Chondrocyte (in vitro differentiated cells): ENCODE measurements at places on chromosomes 2 and 18. TPM values are rescaled to one million over a fixed set of nuclear protein-coding genes. Genes with fewer than 3 reads are reported as not detected.

GRCh38 chr18:26327062-26327461, 100.8 kb downstream of the TAF4B start:
- DNase-seq: no peak
- H3K4me3 ChIP-seq: no peak overlapping the region
- H3K27ac ChIP-seq: no peak overlapping the region

DNA sequence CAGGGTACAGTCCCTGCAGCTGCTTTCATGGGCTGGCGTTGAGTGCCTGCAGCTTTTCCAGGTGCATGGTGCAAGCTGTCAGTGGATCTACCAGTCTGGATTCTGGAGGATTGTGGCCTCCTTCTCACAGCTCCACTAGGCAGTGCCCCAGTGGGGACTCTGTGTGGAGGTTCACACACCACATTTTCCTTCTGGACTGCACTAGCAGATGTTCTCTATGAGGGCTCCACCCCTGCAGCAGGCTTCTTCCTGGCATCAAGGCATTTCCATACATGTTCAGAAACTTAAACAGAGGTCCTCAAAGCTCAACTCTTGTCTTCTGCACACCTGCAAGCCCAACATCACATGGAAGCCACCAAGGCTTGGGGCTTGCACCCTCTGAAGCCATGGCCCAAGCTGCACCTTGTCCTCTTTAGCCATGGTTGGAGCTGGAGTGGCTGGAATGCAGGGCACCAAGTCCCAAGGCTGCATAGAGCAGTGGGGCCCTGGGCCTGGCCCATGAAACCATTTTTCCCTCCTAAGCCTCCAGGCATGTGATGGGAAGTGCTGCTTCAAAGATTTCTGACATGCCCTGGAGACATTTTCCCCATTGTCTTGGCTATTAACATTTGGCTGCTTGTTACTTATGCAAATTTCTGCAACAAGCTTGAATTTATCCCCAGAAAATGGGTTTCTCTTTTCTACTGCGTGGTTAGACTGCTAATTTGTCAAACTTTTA, 250.2 kb upstream of the COPS8 start:
- H3K4me3 ChIP-seq: no peak overlapping the region
- no peaks in the 10 kb centered on the region for H3K36me3 ChIP-seq
- no peaks in the 10 kb centered on the region for H3K27me3 ChIP-seq
- DNase-seq: no peak

- no peak overlapping the region for H3K4me3 ChIP-seq
- H3K4me1 ChIP-seq: peaks cover 5% of the 10 kb centered on the region
- H3K27ac ChIP-seq: no peak overlapping the region
Measured at GRCh38 chr2:128469203-128469602, 150.5 kb upstream of the HS6ST1 start.

DNA sequence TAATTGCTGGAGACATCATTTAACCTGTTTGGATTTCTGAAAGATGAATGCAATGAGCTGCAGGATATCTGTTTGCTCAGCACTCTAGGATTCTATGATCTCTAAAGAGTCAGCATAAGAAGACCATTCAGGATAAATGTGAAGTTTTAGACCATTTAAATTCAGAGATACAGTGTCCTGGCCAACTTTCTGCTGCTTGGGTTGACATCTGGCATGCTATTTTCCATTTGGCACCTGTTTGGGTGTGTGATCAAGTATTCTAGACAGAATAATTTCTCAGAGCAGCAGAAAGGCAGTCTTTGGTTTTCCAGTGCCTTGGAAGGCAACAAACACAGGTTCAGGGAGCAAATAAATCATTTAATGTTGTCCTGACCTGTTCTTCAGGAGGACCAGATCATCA, 144.8 kb upstream of the NDUFV2 start:
- no peak for DNase-seq
- H3K36me3 ChIP-seq: no peaks in the 10 kb centered on the region
- H3K27ac ChIP-seq: no peak overlapping the region

GRCh38 chr2:181900007-181900651, 8.6 kb downstream of the ITPRID2 start:
- H3K27me3 ChIP-seq: no peaks in the 10 kb centered on the region
- no peak for DNase-seq
- H3K36me3 ChIP-seq: peaks cover 26% of the 10 kb centered on the region
- H3K4me1 ChIP-seq: peaks cover 30% of the 10 kb centered on the region
- no peak overlapping the region for H3K27ac ChIP-seq
- H3K4me3 ChIP-seq: no peak overlapping the region

- DNase-seq: no peak
- H3K27me3 ChIP-seq: no peaks in the 10 kb centered on the region
- H3K27ac ChIP-seq: peak overlapping the region; percentile 38
- H3K36me3 ChIP-seq: no peaks in the 10 kb centered on the region
- H3K4me1 ChIP-seq: peaks cover 16% of the 10 kb centered on the region
Measured at GRCh38 chr18:70181015-70181414, 24.5 kb downstream of the RTTN start.

- no peaks in the 10 kb centered on the region for H3K36me3 ChIP-seq
- H3K4me1 ChIP-seq: peaks cover 14% of the 10 kb centered on the region
- no peaks in the 10 kb centered on the region for H3K27me3 ChIP-seq
- no peak for DNase-seq
- no peak overlapping the region for H3K27ac ChIP-seq
Measured at GRCh38 chr2:20551945-20552328, 99.0 kb downstream of the HS1BP3 start.

GRCh38 chr2:131493199-131493968, 1.2 kb upstream of the MZT2A start:
- peaks cover 25% of the 10 kb centered on the region for H3K4me1 ChIP-seq
- no peaks in the 10 kb centered on the region for H3K27me3 ChIP-seq
- no peaks in the 10 kb centered on the region for H3K36me3 ChIP-seq
- peak overlapping the region; percentile 95 for H3K4me3 ChIP-seq

DNA sequence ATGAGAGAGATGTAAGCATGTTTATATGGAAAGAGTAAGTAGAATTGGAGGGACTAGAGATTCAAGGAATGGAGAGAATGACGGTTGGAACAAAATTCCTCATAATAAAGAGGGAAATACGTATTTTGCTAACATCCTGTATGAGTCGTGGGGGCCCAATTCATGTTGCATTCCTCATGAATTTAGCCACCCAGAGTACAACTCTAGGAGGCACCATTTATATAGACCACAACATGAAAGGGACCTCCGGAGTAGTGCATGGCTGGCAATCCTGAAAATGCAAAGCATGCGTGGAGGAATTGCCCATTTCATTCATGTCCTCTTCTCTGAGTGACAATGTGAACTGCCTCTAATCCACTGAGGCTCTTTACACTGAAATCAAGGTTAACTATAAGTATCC, 168.2 kb downstream of the ZEB2 start:
- peaks cover 40% of the 10 kb centered on the region for H3K4me1 ChIP-seq
- H3K36me3 ChIP-seq: no peaks in the 10 kb centered on the region
- H3K4me3 ChIP-seq: no peak overlapping the region
- H3K27me3 ChIP-seq: no peaks in the 10 kb centered on the region

GRCh38 chr2:239533569-239534316, 132.9 kb upstream of the HDAC4 start:
- no peak overlapping the region for H3K27ac ChIP-seq
- peaks cover 1% of the 10 kb centered on the region for H3K36me3 ChIP-seq
- peak; percentile 64 for DNase-seq
- no peak overlapping the region for H3K4me3 ChIP-seq

- H3K27ac ChIP-seq: no peak overlapping the region
- DNase-seq: no peak
- no peaks in the 10 kb centered on the region for H3K36me3 ChIP-seq
- H3K27me3 ChIP-seq: no peaks in the 10 kb centered on the region
- H3K4me1 ChIP-seq: peaks cover 13% of the 10 kb centered on the region
Measured at GRCh38 chr2:207239754-207240494, 74.2 kb upstream of the KLF7 start.

DNA sequence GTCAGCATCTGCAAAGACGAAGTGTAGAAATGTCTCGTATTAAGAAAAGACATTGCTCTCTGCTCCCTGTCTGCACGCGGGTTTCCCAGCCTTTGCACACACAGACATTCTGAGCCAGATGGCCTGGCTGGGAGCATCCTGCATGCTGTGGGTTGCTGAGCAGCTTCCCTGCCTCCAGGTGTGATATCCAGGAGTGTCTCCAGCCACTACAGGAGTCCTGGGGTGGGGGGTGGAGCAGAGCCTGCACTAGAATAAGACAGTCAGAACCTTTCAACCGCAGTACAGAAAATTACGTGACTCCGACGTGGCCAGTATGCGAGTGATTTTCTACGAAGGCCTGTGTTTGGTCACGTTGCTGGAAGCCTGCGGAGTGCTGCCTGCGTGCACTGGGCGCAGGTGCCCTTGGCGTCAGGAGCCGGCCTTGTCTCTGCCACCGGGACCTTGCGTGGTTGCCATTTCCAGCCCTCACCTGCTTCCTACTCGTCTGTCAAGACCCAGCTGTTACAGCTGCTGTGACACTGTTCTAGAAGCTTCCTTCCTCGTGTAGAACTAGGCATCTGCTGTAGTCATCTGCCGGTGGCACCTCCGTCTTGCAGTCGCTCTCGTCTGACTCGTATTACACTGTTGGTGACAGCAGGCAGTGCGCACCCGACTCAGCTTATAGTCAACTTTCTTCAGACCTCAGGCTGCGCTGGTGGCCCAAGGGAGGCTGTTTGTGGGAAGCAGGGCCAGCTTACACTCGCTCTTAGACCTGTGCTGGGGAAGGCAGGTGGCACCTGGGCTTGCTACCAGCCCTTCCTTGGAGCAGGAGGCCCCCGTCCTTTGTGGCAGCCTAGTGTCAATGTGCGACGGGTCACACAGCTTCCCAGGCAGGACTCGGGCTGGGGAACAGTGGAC, 11.2 kb downstream of the CTDP1 start:
- no peak for DNase-seq
- H3K4me1 ChIP-seq: peaks cover 44% of the 10 kb centered on the region
- no peaks in the 10 kb centered on the region for H3K27me3 ChIP-seq
- H3K4me3 ChIP-seq: no peak overlapping the region
- H3K36me3 ChIP-seq: no peaks in the 10 kb centered on the region
- H3K27ac ChIP-seq: no peak overlapping the region

GRCh38 chr2:189391201-189391600, 50.1 kb upstream of the WDR75 start:
- no peak overlapping the region for H3K4me3 ChIP-seq
- no peak for DNase-seq
- no peaks in the 10 kb centered on the region for H3K27me3 ChIP-seq
- H3K27ac ChIP-seq: no peak overlapping the region
- H3K36me3 ChIP-seq: no peaks in the 10 kb centered on the region
- peaks cover 23% of the 10 kb centered on the region for H3K4me1 ChIP-seq

DNA sequence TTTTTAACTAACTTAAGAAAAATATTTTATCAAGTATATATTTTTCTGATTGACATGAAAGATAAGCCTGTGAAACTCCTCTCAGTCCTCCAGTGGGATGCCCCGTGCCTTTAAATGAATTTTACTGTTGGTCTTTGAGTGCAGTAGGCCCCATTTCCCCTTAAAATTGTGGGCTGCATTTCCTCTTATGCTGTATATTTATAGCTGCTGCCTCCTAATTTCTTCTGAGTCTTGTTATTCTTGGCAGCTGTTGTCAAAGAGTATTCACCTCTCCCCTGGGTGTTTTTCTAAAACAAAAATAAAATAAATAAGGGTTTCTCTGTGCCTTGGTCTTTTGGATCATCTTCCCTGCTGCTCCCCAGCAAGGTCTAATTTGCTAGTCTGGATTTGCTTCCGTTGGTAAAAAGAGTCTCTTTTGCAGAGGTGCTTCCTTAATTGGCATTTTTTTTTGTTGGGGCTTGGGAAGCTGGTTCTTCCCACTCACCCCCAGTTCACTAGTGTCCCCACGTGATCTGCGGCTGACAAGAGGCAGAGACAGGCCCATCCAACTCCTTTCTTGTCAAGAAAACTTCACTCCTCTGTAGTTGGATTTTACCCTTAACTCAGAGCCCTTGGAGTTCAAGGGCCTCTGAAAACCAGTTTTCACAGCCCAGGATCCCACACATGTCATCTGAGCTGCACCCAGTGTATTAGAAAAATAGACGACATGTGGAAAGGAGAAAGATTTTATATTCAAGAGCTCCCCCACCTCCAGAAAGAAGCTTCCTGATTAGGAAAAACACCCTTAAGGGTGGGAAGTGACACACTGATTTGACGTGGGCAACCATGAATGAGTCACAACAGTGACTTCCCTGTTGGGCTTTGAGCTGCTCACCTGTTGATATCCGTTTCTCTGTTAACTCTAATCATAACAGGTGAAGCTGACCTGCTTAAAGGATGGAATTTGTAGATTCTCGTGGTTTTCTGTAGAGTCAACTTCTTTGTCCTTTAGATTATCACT, 431.5 kb downstream of the DCDC2C start:
- no peaks in the 10 kb centered on the region for H3K27me3 ChIP-seq
- H3K4me3 ChIP-seq: no peak overlapping the region
- peak overlapping the region; percentile 87 for H3K27ac ChIP-seq
- no peak for DNase-seq
- peaks cover 29% of the 10 kb centered on the region for H3K4me1 ChIP-seq

DNA sequence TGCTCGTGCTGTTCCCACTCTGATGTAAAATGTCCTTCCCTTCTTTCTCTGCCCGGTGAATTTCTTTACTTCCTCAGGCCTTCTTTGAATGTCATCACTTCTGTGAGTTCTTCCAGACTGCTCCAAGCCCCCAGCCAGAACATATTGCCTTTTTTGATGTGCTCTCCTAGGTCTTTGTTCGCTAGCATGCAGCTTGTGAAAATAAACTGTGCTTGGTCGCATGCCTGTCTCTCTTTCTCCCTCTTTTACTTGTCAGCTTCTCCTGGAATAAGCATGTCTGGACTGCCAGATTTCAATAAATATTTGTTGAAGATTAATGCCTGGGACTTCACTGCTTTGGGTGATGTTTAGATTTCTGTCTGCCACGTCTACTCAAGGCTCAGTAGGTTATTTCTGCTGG, 82.7 kb upstream of the ARHGAP28 start:
- DNase-seq: no peak
- H3K27ac ChIP-seq: peak overlapping the region; percentile 67
- peaks cover 9% of the 10 kb centered on the region for H3K4me1 ChIP-seq

- peaks cover 14% of the 10 kb centered on the region for H3K4me1 ChIP-seq
- peaks cover 3% of the 10 kb centered on the region for H3K27me3 ChIP-seq
- H3K36me3 ChIP-seq: no peaks in the 10 kb centered on the region
- no peak overlapping the region for H3K4me3 ChIP-seq
Measured at GRCh38 chr18:35862119-35862640, 110.3 kb upstream of the RMP24 start.

- no peaks in the 10 kb centered on the region for H3K27me3 ChIP-seq
- H3K27ac ChIP-seq: no peak overlapping the region
- H3K4me1 ChIP-seq: no peaks in the 10 kb centered on the region
- H3K4me3 ChIP-seq: no peak overlapping the region
Measured at GRCh38 chr2:236628256-236628901, 58.8 kb downstream of the ACKR3 start.

GRCh38 chr2:240404174-240404852, 31.1 kb upstream of the GPC1 start:
- H3K4me3 ChIP-seq: no peak overlapping the region
- no peaks in the 10 kb centered on the region for H3K27me3 ChIP-seq
- H3K4me1 ChIP-seq: no peaks in the 10 kb centered on the region
- DNase-seq: no peak
- no peaks in the 10 kb centered on the region for H3K36me3 ChIP-seq

ALPG gene
- not detected in 3 replicates for total RNA-seq

C1GALT1C1L gene
- not detected in 3 replicates for total RNA-seq

RNF25 gene
- total RNA-seq: 30.4 to 35.4 TPM (median 33.4 TPM) in 3 replicates

GKN1 gene
- 0.37 TPM in 1 of 3 replicates, not detected in the others for total RNA-seq

HOXD8 gene
- total RNA-seq: not detected in 3 replicates

NEU2 gene
- not detected in 3 replicates for total RNA-seq

KCNG3 gene
- 0.05 TPM in 1 of 3 replicates, not detected in the others for total RNA-seq

PMAIP1 gene
- 4.1 to 9.9 TPM (median 8.0 TPM) in 3 replicates for total RNA-seq

MYCN gene
- 0.17 to 0.34 TPM in 2 of 3 replicates, not detected in the other for total RNA-seq
